ENCODE measurements at places on chromosomes 13 and 19.

- no peak for DNase-seq
These were observed 6.7 kb upstream of the LRCH1 start for GRCh38 chr13:46546084-46546768.

GRCh38 chr13:113084094-113084942, 21.3 kb upstream of the F7 start:
- DNase-seq, result no peak

DNA sequence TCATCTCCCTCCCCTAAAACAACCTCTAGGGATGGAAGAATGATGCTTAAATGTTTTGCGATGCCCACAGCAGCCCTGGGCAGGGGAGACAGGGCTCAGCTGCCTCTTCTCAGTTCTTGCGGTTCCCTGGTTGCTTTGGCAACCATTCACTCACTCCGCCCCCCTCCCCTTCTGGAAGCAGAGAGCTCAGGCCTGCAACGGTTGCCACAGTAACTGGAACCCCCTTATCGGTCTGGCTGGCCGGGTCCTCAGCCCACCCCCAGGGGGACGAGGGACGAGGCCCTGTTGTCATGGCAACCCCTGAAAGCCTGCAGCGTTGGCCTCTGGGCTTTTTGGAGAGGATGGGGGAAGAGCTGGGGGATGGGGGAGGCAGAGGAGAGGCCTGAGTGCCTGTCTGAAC, 19.5 kb downstream of the NOVA2 start:
- peak; percentile 4 for DNase-seq

DNA sequence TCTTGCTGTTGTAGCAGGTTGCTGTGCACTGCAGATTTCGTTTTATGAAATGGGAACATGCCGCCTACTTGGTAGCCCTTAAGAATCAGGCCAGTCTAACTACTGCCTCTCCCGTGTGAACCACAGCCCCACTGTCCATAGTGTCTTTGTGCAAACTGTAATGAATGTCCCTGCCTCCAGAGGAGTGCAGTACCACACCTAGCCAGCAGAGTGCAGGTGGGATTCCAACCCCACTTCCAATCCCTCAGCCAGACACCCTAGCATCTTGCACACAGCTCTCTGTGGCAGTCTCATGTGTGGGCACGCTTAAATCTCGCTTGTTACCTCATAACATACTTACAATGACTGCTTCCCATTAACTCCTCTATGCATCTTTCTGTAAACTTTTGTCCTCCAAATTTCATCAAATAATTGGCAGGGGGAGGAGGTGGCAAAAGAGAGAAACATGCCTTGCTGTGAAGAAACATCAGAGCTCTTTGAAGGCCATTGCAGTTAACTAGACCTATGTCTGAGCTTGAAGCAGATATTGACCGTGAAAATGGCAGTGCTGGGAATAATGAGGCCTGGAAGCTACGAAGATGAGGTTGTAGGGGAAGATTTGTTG, 47.2 kb downstream of the ZAR1L start:
- DNase-seq, result peak; percentile 75

- no peak for DNase-seq
These were observed 92.3 kb downstream of the COL4A1 start for GRCh38 chr13:110214637-110215036.

DNA sequence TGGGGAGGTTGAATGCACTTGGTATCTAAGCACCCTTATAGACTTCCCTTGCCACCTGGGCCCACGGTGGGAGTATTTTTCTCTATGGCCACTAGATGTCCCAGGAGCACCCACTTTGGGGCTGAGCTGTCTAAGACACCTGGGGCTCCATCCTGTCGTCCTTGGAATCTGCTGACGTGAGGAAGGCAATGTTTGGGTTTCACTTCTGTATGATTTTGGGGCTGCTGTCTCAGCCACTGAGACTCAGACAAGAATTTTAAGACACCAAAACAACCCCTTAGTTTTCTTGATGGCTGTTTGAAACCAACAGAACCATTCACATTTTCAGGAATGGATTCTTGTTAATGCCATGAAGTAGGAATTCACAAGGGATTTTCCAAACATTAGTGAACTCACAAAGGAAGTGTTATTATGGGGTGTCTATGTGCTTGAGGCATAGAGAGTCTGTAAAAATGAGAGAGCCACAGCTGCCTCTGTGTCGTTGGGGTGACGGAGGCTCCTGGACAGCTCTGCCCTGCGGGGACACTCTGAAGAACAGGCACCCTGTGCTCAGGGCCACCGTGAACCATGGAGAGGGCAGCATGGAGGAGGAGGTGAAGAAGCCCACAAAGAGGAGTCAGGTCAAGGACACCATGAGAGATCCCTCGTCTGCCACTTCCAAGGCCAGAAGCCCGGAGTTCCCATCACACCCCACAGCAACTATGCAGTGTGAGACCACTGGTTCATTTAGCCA, 106.8 kb upstream of the SPATA13 start:
- peak; percentile 96 for DNase-seq

DNA sequence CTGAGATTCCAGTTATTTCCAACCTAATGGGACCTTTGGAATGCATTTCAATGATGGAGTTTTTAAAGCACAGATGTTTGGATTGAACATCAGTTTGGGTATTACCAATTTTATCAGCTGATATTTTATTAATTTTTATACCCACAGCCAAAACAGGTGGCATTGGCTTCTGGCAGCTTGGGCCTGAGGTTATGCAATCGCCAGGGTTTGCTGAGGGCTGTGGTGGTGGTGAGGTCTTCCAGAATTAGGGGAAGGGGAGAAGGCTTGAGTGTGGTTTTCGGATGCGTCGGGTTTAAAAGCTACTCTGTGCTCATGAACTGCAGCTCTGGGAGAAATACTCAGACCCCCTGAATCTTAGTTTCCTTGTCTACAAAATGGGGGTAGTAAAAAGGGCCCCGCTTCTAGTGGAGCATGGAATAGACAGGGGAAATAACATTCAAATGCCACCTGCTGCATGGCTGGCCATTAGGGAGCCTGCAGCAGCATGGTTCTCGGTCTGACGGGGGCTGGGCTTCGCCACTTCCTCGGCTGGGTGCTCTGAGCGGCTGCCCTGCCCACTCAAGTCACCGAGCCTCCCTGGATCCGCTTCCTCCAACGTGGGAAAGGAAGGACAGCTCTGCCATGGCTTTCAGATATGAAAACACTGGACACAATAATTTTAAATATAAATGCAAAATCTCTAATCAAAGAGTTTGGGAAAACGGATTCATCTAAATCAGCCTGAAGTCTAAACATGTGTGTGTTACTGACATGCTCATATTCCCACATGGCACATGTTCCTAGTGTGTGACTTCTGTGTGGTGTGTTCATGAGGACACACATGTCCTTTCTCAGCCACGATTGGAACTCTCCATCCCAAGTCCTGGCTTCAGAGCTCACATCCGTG, 35.2 kb downstream of the ADPRHL1 start:
- no peak for DNase-seq

DNA sequence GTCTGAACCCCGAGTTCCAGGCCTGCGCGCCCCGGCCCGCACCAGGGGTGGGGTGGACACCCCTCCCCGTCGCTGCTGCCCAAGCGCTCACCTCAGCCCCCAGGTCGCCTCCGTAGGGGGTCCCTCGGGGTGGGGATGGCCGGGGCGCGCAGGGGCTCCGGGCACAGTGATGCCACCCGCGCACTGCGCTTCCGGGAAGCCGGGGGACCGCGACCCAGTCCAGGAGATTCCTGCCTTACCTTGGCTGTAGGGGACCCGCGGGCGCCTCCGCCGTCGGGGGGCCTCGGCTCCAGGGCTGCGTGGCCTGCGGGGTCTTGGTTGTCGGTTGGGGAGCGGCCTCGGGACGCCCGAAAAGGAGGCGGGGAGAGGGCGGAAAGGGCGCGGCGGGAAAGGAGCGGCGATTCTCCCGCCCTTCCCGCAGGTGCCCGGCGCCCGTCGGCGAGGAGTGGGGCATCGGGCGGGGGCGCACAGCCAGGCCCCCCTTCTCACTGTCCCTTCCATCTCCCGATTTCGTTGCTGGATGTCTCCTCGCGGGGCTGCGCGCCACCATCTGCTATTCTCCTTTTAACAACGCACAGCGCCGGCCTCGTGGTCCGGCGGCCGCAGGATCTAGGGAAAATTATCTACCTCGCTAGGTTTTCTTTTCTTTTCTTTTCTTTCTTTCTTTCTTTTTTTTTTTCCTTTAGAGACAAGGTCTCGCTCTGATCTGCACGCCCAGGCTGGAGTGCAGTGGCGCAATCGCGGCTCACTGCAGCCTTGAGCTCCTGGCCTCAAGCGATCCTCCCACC, at the start of gene KEAP1:
TSS of gene KEAP1 (minus strand) at position 355 of the 788 bp plus-strand sequence. CDS start 3,323 bp downstream, outside the sequence.
- no peak for DNase-seq

DNA sequence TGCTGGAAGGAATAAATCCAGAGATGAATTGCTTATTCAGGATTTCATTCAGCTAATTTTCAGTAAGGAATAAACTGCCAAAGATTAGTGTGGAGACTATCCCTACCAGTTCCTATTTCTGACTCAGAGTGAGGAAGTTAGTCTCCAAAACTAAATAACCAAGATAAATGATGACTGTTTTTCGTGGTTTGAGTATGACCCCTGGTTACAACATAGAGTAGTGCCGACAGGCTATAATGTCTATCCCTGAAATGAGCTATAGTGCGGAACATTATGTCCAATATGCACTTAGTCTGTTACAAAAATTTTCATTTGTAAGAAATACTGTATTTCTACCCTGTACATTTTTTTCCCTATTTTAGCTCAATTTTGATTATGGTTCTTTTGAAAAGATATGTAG, 51.4 kb downstream of the NBEA start:
- DNase-seq, result no peak

- DNase-seq, result peak; percentile 73
These were observed 22.5 kb downstream of the LGALS16 start for GRCh38 chr19:39677961-39678889.

DNA sequence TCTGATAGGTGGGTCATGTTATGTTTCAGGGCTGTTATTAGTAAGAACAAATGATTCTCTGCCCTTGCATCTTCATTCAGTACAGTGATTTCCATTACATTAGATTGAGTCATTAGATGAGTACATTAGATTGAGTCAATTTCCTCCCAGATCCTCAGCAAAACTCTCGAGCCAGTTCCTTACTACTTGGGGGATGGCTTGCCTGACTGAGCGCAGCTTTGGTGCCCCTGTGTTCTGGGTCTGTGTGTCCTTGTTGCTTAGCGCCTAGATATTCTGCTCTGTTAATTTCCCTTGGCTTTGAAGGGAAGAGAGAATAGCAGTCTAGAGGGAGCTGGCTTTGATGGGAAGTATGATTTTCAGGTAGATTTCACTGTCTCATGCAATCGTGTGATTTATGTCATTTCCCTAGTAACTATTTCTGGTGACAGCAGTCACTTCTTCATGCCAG, 19.1 kb upstream of the SCEL start:
- no peak for DNase-seq

GRCh38 chr13:30156826-30157615, 150.3 kb downstream of the KATNAL1 start:
- DNase-seq, result no peak

GRCh38 chr19:4409123-4409933, 6.9 kb downstream of the CHAF1A start:
- no peak for DNase-seq

DNA sequence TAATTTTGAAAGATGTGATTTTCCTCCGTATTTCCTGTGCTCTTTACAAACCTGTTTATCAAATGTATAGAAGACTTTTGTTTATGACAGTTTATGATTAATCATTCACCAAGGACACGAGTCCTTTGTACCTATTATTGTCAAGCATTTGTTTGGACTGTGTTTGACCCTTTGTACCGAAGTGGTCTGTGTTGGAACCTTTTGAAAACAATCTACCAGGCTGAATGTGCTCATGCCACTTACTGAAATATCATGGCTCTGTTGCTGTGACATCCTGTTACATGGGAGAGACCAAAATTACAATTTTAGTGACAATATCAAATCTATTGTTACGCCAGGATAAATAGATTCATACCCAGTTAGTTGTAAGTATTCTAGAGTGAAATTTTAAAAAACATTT, 193.6 kb downstream of the IRS2 start:
- DNase-seq, result no peak

DNA sequence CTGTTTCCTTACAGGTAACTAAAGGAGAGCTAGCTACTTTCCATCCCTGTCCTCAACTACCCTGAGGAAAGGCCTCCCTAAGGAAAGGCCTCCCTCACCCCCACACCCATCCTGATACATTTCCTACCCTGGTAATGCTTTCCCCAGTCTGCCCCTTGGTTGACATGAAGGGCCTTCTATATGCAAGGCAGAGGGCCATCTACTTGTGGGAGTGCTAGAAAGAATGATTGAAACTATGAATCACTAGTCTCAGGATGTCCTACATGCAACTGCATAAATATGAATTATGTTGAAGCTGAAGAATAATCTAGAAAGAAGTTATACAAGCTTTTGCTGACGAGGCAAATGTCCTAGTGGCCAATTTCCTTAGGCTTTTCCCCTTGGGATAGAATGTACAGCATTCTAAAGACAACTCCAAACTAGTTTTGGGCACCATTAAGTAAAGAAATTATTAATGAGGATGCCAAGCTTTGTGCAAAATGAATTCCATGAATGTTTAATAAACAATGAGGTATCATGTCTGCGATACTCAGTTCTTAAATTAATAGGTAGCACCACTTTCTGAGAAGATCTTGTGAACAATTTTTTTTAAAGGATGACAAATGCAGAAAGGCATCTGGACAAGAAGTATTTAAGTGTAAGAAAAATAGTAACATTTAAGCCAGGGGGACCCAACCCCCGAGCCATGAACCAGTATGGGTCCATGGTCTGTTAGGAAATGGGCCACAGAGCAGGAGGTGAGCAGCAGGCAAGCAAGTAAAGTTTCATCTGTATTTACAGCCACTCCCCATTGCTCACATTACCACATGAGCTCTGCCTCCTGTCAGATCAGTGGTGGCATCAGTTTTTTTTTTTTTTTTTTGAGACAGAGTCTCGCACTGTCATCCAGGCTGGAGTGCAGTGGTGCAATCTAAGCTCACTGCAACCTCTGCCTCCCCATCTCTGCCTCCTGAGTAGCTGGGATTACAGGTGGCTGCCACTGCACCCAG, 223.0 kb downstream of the LHFPL6 start:
- DNase-seq, result no peak

DNA sequence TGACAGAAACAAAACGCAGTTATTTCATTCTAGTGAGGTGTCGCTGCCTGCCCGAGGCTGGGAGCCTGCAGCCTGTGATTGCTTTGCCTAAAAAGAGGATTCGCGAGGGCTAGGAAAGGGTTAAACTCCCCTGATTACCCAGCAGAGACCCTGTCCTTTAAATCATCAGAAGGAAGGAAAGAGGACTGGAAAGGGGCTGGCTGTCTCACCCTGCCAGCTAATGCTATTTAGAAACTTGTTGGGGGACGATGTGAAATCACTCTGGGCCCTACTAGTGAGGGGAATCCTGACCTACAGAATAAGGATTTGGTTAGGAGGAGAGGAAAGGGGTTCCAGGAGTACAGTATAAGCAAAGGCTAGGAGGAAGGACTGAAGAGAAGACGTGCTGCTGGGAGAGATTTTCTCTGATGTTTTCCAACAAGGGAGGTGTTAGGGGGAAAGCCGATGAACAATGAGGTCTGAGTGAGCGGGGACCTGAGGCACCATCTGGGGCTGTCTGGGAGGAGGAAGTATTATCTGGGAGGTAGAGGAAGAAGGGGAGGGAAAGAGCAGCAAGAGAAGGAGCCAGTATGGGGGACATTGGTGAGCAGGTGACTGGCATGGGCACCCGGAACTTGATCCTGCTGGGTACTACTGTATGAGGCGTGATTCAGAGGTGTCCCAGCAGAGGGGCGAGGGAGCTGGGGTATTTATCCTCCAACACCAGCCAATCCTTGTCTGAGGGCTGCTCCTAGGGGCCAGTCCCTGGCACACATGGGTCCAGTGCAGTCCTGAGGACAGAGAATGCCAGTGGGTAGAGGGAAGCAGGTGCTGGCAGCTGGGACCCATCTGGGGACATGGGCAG, 55.7 kb upstream of the PTPRS start:
- no peak for DNase-seq
